ENCODE measurements at places on chromosomes 5 and 9.
A peak's percentile ranks its signal among the peaks of the same experiment; 100 is the strongest.

DNA sequence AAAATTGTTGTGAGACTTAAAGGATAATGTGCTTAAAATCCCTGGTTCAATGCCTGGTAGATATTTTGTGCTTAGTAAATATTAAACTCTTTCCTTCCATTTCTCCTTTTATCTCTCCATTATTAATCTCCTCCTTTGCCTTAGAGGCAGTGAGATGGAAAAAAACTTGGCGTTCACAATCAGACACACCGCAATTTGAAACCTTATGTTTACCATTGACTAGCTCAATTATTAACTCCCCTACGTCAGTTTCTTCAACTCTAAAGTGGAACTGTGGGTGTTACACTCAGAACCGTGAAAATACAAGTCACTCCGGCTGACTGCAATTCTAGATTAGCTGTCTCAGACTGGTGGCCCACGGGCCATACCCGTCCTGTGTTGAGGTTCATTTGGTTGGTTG, 327.2 kb downstream of the DEPDC1B start:
- no peak for DNase-seq

GRCh38 chr9:106587042-106587441, 275.9 kb upstream of the ZNF462 start:
- peak; percentile 51 for DNase-seq

DNA sequence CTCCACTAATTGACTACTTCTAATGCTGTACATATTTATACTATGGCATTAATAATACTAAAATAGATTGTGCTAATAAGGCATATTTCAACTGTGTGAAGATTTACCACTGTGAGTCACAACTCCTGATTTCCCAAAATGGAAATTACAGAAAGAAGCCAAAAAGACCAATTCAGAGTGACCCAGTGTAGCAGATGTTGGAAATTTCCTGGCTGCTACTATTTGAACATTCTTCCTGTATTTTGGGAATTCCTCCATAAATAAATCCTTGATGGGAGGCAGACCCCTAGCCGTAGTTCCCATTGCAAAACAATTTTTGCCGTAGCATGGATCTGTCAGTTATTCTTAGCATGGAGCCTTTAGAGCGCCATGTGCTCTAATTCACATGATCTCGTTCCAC, 11.4 kb upstream of the PRUNE2 start:
- DNase-seq, result no peak

- DNase-seq, result no peak
Observed at GRCh38 chr5:142808878-142809598, 38.9 kb downstream of the ARHGAP26 start.

DNA sequence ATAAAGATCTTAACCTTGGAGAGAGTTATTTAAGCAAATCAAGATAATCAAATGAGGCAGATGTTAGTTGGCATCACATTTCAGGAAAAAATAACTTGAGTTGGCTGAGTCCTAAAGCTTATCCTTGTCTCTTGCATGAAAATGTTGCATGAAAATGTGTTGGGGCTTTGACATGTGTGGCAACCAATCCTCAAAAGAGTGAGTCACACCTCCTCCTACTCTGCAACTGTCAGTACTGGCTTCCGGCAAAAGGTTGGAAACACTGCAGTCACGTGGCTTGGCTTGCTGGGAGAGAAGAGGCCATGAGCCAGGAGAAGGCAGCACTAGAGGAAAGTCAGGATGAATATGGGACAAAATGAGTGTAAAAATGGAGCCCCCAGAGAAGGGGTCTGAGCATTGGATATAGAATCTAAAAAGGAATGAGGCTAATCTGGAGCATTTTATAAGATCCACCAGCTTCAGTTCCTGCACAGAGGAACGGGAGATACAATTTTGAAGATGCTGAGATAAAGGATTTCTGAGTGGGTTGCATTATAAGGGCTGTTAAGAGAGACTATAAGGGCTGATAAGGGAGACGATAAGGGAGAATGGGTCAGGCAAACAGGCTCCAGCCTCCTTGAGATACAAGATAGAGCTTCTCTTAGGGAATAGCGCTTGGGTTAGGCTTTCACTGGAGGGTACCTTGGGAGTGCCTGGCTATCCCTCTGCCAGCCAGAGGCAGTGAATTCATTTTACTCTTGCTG, 43.1 kb downstream of the SPATA31D1 start:
- peak; percentile 55 for DNase-seq

GRCh38 chr5:158121678-158122077, 262.7 kb upstream of the CLINT1 start:
- DNase-seq, result no peak

DNA sequence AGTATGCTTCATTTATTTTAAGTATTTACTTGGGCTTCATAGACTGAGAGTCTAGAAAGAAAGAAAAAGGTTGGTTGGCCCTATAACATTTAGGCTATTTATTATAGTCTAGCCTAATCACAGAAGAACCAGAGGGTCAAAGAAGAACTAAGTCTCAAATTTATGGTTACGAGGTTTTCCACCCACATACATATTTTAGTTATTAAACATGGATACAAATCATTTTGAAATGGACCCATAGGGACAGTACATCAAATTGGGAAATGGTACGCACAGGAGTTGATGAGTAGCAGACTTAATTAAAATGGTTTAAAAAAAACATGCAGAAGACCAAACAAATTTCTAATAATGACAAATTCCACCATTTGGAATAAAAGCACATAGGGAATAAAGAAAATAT, 17.7 kb downstream of the SVEP1 start:
- no peak for DNase-seq

DNA sequence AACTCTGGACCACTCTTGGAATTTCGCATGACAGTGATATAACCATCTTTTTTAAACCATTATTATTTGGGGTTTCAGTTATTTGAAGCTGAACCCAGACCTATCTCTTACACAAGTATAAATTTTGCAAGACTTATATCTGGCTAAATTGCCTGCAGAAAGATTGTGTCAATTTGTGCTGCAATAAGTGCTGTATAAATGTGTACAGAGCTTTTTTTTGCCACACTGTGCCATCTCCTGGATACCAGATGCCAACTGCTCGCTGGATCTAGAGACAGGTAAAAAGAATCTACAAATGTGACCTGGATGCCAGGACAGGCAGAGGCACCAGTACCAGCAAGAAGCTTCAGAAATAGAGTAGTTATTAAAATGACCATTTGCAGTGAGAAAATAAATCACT, 25.9 kb upstream of the TTC39B start:
- no peak for DNase-seq

DNA sequence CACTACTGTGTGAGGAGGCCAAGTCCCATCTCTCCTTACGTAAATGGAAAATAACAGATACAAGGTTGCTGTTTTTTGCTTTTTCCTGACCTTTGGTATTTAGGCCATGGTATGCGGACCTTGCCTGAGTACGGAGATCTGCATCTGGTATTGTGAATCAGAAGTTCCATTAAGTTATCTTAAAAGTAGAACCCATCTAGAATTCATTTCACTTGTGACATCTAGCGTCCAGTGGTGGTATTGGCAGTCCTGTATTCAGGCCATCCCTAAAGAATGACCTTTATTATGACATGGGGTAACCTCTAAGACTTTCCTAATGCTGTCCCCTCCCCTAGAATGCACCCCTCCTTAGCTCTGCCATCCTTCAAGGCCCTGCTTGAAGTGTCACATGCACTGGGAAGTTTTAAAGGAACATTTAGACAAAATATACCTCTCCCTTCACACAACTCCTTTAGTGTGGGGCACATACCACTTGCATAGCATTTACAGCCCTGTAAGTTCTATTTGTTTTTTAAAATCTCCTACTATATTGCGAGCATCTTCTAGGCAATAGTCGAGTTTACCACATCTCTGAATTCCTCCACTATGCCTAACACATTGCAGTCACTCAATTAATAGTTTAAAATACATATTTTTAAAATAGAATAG, 1.9 kb upstream of the SPDL1 start:
- peak; percentile 60 for DNase-seq

GRCh38 chr9:88782931-88783710, 208.1 kb upstream of the S1PR3 start:
- DNase-seq, result peak; percentile 38

- DNase-seq, result no peak
Observed at GRCh38 chr5:125281667-125282066, 535.2 kb upstream of the ZNF608 start.

DNA sequence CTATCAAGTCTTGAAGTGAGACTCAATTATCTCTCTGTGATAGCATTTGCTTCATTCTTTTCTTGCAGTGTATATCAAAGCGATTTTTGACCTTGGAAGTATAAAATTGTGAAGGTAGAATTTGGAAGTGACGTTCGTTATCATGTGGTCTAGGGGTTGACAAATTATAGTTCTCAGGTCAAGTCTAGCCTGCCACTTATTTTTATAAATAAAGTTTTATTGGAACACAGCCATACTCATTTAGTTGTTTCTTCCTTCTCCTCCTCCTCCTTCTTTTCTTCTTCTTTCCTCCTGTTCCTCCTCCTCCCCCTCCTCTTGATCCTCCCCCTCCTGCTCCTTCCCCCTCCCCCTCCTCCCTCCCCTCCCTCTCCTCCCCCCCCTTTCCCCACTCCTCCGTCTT, 38.0 kb downstream of the LRRTM2 start:
- DNase-seq, result no peak

DNA sequence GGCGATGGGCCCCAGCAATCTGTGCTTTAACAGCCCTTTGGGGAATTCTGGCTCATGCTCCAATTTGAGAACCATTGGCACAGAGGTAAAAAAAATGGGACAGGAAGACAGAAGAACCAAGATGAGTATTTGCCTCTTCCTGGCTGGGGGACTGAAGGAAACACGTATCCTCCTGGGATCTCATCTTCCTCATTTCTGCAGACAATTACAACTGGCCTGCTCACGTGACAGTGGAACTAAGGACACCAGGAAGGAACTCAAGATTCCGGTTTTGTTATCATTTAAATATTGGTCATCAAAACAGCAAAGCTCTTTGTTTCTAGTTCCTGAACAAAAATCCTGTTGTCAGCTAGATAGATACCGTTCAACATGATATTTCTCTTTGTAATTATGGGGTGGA, 216.0 kb upstream of the DAP start:
- DNase-seq, result no peak

DNA sequence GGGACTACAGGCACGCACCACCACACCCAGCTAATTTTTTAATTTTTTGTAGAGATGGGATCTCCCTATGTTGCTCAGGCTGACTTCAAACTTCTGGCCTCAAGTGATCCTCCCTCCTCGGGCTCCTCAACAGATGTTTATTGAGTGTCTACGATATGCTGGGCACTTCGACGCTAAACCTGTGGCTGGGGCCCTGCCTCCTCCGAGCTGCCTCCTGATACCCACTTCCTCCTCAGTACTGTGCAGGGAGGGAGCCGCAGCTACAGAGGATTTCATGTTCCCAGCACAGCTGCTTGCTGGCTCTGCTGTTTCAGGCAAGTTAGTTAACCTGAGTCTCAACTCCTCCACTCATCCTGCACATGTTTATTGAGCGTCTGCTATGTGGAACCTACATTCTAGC, 9.6 kb downstream of the AIF1L start:
- DNase-seq, result no peak

DNA sequence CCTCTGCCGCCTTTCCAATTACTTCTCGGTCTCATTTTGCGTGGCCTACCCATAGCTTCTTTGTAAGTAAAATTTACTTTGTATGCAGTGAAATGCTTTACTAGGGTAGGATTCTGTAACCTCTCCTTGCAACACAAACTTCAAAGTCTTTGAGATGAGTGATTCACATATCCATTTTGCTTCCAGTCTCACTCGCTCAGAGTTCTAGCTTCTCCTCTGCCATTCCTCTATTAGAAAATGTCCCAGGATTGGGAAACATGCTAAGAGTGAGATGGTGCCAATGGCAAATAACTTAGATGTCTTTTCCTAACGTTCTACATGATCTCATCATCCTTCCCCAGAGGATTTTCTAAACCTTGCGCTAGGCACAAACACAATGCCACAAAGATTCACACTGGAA, 270.5 kb upstream of the SLC30A5 start:
- no peak for DNase-seq

- peak; percentile 53 for DNase-seq
Observed at GRCh38 chr5:9059920-9060691, 485.8 kb downstream of the SEMA5A start.

DNA sequence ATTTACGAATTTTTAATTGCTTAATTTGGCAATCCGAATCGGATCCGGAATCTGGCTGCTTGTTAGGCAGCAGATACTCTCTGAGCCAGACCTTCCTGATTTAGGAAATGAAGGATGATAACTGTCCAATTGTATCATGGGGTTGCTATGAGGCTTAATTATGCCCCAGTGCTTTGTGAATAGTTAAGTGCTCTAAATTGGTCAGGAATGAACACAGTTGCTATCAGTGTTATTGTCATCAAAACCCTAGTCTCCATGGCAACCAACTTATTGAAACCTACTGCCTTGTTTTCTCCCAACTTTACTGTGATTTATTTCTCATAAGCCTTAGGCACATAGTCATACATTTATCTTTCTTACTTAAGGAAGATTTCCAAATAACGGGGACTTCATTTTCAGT, 47.9 kb downstream of the MAMDC2 start:
- no peak for DNase-seq

DNA sequence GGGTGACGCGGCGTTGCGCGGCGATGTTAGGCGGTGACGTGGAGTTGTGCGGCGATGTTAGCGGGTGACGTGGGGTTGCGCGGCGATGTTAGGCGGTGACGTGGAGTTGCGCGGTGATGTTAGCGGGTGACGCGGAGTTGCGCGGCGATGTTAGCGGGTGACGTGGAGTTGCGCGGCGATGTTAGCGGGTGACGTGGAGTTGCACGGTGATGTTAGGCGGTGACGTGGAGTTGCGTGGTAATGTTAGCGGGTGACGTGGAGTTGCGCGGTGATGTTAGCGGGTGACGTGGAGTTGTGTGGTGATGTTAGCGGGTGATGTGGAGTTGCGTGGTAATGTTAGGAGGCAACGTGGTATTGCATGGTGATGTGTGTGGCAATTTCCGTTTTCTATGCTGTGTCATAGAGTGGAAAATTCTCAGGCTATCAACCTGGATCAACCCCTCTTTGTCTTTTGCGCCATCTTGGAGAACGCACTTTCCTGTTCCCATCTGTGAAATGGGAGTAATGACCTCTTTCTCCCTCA, 76.0 kb downstream of the ANKRD33B start:
- DNase-seq, result no peak

DNA sequence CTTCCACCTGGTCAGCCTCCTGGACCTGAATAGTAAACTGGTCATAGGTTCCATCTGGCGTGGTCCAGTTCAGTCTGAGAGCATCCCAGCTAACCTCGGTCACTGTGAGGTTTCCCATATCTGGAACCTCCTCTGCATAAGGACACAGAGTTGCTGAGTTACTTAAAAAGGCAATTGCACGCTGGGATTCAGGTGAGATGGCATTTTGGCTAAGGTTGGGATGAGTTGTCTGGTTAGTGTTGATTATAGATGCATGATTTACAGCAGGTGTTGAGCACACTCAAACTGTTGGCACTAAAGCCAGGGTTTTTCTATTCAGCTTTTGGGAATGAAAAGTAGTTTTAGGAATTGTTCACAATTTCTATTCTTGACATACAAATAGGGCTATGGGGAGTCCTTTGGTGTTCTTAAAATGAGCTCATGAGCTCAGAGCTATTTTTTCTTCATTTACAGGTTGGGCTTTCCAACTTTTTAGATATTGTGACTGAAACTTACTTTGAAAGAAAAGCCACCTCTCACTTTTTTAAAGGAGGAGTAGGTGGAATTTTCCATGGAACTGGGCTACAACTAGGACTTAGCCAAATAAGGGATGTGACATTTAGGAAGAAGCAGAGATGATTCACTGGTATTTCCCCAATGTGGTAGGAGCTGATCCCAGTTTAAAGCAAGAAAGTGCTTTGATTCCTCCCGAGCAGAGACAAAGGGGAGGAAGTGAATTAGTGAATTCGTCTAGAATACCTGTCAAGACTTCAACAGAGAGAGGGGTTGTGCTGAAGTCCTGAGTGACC, 54.7 kb downstream of the TNC start:
- peak; percentile 43 for DNase-seq

GRCh38 chr9:99445920-99446319, 223.8 kb downstream of the SEC61B start:
- DNase-seq, result no peak
